Activated CD4-positive, CD25-positive, alpha-beta regulatory T cell treated with anti-CD3 and anti-CD28 coated beads, Interleukin-2, amount 50 U/mL, for 72 hours (primary cell): ENCODE measurements at places on chromosomes 4 and X.
A peak's percentile ranks its signal among the peaks of the same experiment; 100 is the strongest.

GRCh38 chr4:124846306-124846705 is 133.8 kb upstream of the ANKRD50 start:
- no peak for DNase-seq

- DNase-seq = no peak
Measured at GRCh38 chr4:178899084-178899483, 1456.8 kb upstream of the AGA start.

DNA sequence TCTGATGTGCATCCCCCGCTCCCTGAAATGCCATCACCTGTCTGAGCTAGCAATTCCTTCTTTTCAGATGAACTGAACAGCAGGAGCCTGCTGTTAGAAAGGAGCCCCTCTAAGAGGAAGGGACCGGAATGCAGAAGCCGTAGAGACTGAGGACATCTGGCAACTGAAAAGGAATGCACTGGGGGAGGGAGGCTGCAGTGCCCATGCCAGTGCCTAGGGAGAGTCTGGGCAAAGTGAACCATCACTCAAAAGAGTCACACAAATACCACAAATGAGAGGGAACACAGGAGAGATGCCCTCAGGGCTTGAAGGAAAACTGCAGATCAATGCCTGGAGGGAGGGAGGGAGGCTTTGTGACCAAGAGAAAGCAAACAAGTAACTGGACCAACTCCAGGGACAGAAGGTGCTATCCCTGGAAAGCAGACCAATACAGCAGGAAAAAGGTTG is 93.9 kb upstream of the CBR4 start:
- no peak for DNase-seq

DNA sequence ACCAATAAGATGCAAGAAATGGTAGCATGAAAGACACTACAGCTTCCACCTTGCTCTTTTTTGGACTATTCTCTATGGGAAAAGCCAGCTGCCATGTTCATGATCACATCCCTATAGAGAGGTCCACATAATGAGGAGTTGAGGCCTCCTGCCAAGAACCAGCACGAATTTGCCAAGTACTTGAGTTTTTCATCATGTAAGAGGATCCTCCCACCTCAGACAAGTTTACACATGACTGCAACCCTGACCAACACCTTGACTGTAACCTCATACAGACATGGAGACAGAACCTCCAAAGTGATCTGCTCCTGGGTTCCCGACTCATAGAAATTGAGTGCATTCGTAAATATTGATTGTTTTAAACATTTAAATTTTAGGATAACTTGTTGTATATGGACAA is 135.2 kb upstream of the TSPAN5 start:
- DNase-seq = no peak

DNA sequence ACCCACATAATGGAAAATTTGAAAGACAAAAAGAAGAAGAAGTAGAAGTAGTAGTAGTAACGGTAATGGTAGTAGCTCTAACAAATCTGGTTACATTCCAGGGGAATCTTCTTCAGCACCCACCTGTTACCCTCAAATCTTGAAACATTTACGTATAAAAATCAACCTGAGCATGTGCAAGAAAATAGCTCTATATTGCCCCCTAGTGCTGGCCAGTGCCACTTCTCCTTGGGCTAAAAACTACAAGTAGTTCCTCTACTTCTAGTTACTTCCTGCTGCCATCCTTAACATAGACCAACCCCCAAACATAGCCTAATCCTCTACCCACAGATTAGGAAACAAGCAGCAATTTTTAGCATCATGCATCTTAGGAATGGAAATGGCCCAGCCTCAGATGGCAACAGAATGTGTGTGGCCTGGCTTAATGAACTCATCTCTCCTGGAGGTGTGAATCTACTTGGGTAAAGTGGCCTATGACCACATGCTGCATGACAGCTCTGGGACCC is 3.1 kb downstream of the PDGFC start:
- no peak for DNase-seq

DNA sequence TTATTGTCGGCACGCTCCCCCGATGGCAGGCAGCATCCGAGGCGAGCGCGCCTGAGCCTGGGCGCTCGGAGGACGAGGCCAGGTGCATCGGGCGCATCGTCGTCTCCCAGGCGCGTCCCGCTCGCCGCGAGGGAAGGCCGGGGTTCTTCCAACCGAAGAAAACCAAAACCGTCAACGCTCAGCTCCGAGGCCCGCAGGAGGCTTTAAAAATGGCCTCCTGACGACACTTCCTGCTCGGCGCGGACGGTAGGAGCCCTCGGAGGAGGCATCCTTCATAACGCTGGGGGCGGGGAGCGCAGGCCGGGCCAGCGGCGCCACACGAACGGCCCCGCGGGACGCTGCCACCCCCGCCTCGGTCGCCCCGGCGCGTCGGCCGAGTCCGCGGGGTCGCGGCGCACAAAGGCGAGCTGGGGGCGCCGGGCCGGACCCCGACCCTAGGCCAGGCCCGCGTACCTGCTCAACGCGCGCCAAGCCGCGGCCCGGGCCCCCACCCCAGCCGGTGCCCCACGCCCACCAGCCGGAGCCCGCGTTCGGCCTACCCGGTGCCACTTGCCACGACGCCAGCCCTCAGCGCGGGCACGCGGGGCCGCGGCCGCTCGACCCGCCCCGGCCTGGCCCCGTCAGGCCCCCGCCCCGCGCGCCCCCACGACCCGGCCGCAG is 501 bp downstream of the ZNF518B start:
- peak; percentile 71 for DNase-seq

GRCh38 chrX:91414713-91415112 is 19.9 kb upstream of the PABPC5 start:
- DNase-seq = no peak

GRCh38 chr4:62407534-62407933 is 1207.4 kb downstream of the ADGRL3 start:
- no peak for DNase-seq

DNA sequence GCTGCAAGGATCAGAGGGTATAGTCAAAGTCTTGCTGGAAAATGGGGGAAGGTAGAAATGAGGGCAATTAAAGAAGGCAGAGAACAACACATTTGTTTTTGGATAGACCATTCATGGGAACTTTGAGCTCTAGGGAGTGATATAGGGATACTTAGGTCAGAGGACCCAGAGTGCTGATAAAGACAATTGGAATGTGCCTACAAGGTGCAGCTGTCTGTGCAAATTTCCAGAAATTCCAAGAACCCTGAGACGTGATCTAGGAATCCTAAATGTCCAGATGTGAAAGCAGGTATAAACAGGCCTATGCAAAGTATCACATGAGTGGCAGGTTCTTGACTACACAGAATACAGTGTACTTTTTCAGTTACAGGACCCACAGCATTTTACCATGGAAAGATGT is 24.2 kb downstream of the FNIP2 start:
- DNase-seq = no peak

DNA sequence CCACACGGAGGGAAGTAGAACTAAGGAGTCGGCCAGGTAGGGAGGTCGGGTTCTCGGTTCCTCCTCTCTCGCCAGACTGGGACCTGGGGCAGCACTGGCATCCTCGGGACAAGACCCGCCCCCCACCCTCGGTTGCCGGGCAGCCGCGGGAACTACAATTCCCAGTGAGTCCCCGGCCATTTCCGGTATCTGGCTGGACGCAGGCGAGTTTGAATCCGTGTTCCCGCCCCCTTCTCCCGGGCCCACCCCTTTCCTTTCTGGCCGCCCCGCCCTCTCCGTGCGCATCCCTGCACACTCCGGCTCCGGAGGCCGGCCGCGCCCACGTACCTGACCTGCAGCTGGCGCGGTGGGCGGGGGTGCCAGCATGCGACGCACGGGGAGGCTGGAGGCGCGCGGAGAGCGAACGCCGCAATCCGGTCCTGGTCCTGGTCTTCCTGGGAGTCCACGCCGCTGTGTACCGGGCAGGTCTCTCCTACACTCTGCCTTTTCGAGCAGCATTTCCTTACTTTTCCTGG is 10.2 kb upstream of the DLG3 start:
- DNase-seq = peak; percentile 54
